ENCODE measurements at places on chromosomes 3 and 15.

- no peak for DNase-seq
Measured at GRCh38 chr3:186923241-186923640, 7.1 kb upstream of the ST6GAL1 start.

GRCh38 chr3:54257125-54257720 lies 134.9 kb downstream of the CACNA2D3 start:
- DNase-seq, result no peak

DNA sequence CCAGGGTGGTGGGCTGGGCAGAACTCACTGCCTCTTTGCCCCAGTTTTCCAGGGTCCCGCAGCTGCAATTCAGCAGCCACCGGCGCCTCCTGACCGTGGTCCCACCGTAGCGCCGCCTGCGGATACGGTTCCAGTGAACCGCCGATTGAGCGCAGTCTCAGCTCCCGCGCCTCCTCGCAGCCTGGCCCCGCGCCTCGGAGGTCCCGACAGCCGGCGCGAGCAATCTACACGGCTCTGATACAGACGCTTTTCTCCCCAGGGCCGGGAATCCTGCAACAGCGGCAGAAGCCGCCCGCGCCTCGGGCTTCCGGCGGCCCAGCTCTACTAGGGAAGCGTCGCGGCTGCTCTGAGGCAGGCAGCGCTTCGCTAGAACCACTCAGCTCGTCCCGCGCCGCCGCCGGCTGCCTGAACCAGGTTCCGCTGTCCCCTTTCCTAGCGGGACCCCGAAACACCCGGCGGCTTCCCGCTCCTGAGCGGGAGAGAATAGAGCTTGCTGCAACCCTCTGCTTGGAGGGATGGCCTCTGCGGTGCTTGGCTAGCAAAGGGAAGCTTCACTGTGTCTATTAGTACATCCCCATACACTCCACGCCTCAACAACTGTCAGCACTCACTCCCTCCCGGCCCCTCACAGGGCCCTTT lies 3.1 kb downstream of the FOXL2NB start:
- DNase-seq, result no peak

DNA sequence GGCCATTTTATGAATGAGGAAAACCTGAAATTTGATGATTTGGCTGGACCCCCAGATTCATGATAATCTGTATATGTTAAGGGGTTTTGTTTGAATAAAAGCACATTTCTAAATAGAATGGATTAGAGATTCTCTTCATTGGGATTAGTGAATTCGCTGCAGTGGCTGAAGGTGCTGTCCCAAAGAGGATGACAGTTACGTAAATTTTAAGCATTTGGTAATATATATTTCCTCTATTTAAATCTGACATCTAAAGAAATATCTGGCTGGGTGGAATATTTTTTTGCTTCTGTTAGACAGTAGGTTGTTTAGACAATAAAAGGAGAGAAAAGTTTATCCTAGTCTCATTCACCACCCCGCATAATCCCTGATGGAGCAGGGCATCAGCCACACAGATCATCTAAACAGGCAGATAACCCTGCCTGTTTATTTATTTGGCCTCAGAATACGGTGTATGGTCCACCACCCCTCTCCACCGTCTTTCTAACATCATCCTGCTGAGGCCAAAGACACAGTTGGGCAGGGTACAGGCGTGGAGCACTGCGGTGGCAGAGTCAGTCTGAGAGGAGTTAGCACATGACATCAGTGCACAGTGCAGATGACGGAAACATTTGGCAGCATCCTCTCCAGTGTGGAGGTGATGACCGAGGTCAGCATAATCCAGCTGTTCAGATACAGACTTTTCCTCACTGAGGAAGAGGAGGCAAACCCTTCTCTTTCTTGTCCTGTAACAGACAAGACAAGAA lies 20.4 kb upstream of the NFKBIZ start:
- DNase-seq, result no peak

GRCh38 chr3:160134964-160135363 lies 90.3 kb upstream of the C3orf80 start:
- no peak for DNase-seq

DNA sequence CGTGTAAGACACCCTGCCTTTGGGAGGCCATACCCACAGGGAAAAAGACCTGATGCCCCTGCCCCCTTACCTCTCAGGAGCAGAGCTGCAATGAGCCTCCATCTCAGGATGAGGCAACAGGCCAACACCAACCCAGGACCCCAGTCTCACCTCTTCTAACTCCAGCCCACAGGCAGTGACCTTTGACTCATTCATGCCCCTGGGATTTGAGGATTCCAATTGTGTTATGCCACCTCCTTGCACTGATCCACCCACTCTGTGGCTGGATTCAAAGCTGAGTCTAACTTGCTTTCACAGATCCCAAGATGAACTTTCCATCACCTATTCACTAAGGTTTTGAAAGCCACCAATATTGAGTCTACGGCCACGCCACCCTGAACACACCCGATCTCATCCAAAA lies 64.7 kb downstream of the MINAR1 start:
- DNase-seq, result no peak

DNA sequence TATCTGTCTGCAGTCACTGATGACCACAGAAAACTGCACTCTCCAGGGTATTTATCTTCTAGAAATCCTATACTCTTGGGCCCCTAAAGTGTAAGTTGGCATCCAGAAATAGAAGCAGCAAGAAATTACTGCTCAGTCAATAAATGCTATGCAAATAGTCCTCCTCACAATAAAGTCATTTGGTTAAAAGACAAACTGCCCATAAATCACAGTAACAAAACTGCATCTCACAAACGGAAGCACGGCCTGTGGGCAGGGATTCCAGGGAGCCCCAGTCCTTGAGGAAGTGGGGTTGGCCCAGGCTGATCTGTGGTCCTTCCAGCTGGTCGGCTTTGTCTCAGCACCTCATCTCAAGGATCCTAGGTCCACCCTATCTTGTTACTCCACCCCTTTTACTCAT lies 29.7 kb upstream of the SPATA12 start:
- DNase-seq, result no peak

DNA sequence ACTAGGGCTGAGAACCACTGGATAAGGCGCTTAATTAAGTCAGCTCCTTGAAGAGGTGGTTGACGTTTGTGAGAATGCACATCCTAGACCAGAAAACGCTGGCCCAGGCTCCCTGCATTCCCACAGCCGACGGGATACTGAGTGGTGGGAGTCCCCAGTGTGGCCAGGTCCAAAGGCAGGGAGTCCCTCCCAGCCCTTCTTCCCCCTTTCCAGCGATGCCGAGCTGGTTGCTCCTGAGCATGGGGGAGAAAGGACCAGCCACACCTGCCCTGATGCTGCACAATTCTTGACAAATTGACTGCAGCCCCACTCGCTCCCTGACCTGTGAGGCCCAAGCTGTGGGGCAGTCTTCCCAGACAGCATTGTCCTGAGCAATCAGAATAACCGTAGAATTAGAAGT lies 79.5 kb upstream of the PXYLP1 start:
- DNase-seq, result no peak

GRCh38 chr3:59406943-59407342 lies 357.1 kb upstream of the CFAP20DC start:
- DNase-seq, result no peak

GRCh38 chr3:109963831-109964230 lies 626.5 kb upstream of the DPPA4 start:
- no peak for DNase-seq

- no peak for DNase-seq
Measured at GRCh38 chr3:32109256-32109655, 2.8 kb downstream of the GPD1L start.
